ENCODE measurements at places on chromosomes 1 and 21. TPM values are rescaled to one million over a fixed set of nuclear protein-coding genes. Genes with fewer than 3 reads are reported as not detected.

The CACNA1S gene
- polyA plus RNA-seq, result not detected

The SELL gene
- 0.58 TPM for polyA plus RNA-seq

The MFAP2 gene
- 132 TPM for polyA plus RNA-seq

The RBP7 gene
- polyA plus RNA-seq, result 1.3 TPM

The KAZN gene
- 7.7 TPM for polyA plus RNA-seq

The FCRLB gene
- 2.0 TPM for polyA plus RNA-seq

The LGR6 gene
- not detected for polyA plus RNA-seq

The FMO4 gene
- 1.6 TPM for polyA plus RNA-seq

The TLR5 gene
- polyA plus RNA-seq, result not detected

The SPRR1B gene
- not detected for polyA plus RNA-seq

The SPRR2A gene
- not detected for polyA plus RNA-seq

The CXADR gene
- polyA plus RNA-seq, result 1.1 TPM

The RUNX3 gene
- not detected for polyA plus RNA-seq

The C1QB gene
- polyA plus RNA-seq, result not detected

DNA sequence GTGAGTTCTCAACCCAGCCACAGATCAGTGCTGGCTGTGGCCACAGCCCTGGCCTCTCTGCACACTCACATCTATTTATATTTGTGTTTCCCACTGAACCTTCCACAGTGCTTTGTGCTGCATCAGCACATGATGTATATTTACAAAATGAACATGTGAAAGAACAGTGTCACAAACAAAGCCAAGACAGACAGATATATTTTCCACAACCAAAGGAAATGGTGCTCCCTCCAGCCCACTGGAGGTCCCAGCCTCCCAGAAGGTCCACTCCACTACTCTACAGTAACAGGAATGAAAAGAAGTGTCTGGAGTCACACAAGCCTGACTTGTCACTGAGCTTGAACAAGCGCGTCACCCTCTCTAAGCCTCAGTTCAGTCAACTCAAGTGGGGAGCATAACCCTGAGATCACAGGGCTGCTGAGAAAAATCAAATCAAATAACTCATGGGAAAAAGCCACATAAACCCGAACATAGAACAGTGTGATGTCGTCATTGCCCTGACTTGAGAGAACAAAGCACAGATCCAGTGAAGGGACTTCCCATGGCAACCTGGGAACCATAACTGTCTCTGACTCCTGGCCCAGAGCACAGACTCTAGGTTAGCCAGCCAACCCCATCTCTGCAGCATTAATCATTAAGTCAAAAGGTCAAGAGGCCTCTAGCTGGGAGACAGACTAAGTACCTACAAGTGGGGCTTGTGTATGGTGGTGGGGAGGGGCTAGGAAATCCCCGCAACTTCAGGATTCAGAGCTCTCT lies 121.2 kb downstream of the TRABD2B start:
- no peak for DNase-seq

- no peak for DNase-seq
These were observed 112.7 kb downstream of the ERG start for GRCh38 chr21:38385427-38386175.

DNA sequence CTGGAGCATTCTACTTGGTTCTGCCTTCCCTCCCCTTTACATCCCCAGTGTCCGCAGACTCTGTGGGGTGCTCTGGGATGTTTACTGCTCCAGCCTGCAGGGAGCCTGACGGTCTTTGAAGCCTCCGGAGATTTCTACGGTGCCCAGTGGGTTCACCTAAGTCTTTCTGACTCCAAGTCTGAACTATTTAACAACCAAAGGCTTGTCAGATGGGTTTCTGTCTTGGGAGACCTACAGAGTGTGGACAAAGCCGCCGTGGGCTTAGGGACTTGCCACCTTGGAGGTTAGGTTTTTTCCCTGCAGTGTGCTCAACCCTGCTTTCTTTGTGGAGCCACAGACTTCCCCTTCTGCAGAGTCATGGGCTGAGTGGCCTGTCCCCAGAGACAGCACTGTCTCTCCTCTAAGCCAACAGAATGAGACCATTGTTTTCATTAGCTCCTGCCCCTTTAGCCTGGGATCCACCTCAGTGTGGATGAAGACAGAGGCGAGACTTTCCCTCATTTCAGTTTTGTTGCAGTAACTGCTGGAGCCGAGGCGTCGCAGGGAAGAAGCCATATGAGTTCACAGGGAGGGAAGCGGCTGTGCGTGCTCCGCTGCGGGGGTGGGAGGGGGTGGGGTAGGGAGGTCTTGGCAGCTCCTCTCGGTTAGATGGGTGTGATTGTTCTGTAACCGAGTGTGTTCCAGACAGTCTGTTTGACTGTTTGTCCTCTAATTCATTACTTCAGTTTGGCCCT lies 120.7 kb downstream of the CNIH3 start:
- no peak for DNase-seq

- DNase-seq, result no peak
These were observed 57.7 kb downstream of the PRRX1 start for GRCh38 chr1:170721621-170722020.

DNA sequence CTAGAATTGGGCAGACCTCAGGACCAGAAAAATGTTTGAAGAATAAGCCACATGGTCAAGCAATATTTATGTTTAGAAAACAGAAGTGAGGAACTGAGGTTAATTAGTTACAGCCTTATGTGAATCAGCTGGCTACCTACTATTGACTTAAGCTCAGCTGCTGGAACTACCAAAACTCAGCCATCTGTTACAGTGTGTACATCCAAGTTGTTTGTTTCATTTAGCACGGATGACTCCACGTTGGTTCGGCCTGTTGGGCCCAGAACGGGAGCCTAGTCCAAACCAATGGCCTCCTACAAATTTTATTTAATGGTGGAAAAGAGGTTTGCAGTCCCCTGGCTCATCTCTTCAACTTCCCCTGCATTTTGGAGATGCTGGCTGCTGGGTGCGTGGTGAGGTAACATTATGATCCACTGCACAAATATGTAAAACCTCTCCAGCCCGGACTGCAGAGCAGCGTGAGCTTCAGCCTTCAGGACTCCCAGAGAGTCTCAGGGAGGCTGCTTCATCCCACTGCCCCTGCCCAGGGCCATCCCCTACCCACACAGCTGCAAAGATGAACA lies 143.4 kb downstream of the ZZZ3 start:
- no peak for DNase-seq

GRCh38 chr1:22971611-22972405 lies 858 bp downstream of the LACTBL1 start:
- DNase-seq, result no peak

DNA sequence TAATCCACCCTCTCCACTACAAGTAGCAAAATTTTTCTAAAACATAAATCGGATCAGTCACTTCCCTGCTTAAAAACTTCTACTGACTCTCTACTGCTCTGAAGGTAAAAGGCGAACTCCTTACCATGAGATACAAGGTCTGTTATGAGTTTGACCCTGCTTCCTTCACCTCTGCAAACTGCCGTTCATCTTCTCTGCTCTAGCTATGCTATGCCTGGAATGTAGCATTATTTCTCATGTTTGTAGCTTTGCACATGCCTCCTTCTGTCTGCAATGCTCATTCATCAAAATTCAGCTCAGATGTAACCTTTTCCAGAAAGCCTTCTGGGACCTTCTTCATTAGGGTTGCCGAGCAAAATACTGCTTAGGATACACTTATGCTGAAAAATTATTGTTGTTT lies 30.8 kb downstream of the RPL5 start:
- DNase-seq, result no peak

- no peak for DNase-seq
These were observed 36.3 kb upstream of the IL10 start for GRCh38 chr1:206808615-206809014.

DNA sequence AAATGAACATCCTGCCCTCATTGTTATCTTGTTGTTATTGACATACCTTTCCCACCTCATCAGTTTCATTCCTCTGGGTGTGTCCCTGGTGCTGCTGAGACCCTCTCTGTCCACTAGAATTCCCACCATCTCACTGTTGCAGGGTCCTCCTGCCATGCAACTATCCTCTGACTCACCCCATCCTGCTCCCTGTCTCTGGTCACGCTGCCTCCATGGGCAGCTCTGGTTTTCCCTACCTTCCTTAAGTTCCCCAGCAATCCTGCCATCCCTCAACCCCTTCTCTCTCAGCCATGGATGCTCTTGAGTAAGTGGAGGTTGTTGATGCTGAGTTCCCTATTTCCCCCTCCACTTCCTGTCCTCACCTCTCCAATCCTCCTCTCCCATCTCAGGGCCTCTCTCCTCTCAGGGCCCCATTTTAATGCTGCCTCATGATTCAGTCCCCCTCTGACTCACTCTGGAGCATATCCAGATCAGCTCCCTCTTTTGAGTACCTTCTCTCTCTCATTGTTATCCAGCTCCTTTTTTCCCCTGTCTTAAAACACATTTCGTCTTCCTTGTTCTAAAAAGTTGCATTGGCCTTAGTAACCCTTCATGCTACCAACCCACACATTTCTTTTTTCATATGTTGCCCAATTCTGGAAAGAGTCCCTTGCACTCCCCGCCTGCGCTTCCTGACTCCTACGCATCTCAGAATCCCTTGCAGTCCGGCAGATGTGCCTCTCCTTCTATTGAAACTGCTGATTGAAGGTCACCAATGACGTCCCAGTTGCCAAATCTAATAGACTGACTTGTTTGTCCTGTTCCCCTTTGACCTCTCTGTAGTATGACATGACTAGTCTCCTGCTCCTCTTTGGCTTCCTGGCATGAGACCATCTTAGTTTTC lies 92.0 kb downstream of the CNIH3 start:
- no peak for DNase-seq

GRCh38 chr1:170659399-170660035 lies 4.4 kb upstream of the PRRX1 start:
- no peak for DNase-seq

DNA sequence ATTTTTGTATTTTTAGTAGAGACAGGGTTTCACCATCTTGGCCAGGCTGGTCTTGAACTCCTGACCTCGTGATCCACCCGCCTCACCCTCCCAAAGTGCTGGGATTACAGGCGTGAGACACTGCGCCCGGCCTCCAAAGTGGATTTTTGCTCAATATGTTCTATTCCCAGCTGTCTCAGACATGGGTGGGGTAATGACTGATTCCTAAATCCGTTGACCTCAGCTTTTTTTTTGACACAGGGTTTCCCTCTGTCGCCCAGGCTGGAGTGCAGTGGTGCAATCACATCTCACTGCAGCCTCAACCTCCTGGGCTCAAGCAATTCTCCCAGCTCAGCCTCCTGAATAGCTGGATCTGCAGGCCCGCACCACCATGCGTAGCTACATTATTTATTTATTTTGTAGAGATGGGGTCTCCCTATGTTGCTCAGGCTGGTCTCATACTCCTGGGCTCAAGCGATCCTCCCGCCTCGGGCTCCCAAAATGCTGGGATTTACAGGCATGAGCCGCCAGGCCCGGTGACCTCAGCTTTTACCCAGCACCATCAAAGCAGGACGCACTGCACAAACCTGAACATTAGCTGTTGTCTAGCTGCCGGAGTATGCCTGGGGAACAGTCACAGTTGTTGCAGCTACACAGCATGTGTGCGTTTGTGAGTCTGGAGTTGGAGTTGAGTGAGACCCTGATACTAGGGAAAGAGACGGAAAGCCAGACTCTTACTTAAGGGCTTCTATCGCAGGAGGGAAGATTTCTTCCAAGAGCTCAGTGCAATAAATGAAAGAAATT lies 43.7 kb upstream of the PSEN2 start:
- no peak for DNase-seq

DNA sequence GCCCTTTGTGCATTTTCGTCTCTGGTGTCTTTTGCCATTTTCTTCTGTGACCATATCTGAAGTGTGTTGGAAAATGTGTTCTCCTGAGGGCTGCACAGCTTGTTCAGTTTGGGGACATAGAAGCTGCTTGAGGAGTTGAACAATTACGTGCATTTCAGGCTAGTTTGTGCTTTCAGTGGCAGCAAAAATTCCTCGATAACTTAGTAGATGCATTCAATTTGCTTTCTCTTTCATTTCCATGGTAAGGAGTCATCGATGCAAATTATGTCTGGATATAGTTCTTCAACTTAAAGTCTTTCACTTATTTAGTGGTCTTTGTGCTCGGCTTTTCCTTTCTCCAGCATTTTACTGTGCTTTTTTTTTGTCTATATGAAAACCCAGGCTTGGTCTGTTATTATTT lies 441.5 kb downstream of the PLA2G4A start:
- DNase-seq, result no peak

- no peak for DNase-seq
These were observed 56.2 kb upstream of the EPS8L3 start for GRCh38 chr1:109819906-109820305.

- peak; percentile 42 for DNase-seq
These were observed 13.3 kb downstream of the CELA2B start for GRCh38 chr1:15489052-15489736.

GRCh38 chr1:20078171-20078651 lies 8.2 kb downstream of the PLA2G5 start:
- no peak for DNase-seq

- no peak for DNase-seq
These were observed 215.8 kb downstream of the COL24A1 start for GRCh38 chr1:85940656-85941306.

GRCh38 chr1:179003512-179004066 lies 22.1 kb upstream of the FAM20B start:
- no peak for DNase-seq

DNA sequence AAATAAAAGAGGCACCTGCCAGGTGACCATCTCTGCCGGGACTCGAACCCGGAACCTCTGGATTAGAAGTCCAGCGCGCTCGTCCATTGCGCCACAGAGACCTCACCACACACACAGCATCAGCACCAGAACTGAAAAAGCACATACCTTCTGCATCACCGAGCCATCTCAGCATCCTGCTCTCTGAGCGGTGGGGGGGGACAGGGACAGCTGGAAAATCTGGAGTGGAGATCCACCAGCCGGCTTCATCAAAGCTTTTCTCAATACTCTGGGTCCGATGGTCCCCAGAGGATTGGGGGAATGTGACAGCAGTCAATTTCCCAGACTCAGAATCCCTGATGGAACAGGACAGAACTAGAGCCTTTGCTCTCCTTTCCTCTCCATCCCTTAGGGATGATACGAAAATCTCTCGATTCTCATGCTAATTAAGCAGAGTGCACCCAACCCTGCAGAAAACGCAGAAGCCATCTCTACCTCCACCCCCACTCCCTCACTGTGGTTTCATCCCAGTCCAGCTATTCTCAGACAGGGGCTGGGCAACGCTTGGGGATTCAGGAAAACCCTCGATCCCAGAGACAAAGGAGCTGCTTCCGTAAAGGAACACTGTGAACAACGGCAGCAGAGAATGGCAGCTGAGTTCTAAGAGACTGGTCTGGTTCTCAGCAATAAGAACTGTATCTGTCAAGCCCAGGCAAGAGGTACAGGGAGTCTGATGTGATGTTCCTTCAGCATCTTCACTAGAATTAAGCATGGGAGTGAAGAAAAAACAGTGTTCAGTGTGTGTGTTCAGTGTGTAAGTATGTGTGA lies 29.6 kb upstream of the CADM3 start:
- DNase-seq, result peak; percentile 72

GRCh38 chr1:230899841-230900251 lies 31.5 kb upstream of the C1orf198 start:
- no peak for DNase-seq

GRCh38 chr1:190738317-190738716 lies 260.7 kb upstream of the BRINP3 start:
- DNase-seq, result no peak

GRCh38 chr1:38990386-38990737 lies 714 bp upstream of the AKIRIN1 start:
- DNase-seq, result no peak

- DNase-seq, result no peak
These were observed 72.7 kb downstream of the HUNK start for GRCh38 chr21:31945546-31945945.
